ENCODE measurements at places on chromosomes 4 and X.

GRCh38 chr4:169852481-169852880, 94.7 kb upstream of the HPF1 start:
- DNase-seq, result no peak

GRCh38 chrX:2514131-2514530, 13.4 kb upstream of the DHRSX start:
- no peak for DNase-seq

DNA sequence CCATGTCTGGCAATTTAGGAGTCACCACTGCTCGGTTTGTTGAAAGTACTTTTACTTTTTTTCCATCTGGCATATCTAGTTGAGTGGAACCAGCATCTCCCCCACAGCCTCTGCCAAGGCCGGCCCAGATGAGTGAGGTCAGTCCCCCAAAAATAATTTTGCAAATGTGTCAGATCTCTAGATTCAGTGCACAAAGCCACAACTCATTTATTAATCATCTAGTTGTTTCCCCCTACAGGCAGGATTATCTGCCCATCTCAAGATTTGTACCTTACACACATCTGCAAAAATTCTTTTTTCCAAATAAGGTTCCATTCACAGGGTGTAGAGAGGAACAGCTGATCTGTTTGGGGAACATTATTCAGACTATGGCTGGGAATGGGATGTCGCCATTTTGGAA, 174.0 kb upstream of the MXRA5 start:
- DNase-seq, result no peak

DNA sequence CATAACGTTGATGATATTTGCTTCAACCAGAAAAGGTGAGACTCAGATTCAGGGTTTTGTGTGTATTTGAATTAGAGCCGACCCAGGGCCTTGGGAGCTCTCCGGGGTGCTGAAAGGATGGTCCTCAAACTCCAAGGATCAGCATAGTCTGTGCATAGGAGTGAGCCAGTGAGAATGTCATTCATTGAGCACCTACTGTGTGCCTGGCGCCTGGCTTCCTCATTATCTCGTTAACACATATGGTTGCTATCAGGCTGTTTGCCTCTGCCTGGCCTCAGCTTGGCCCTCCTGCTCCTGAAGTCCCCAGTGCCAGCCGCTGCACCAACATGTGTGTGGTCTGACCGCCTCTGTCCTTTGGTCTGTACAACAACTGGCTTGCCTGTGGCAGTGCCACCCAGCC, 25.1 kb upstream of the JAKMIP1 start:
- DNase-seq, result no peak

- DNase-seq, result no peak
Observed at GRCh38 chr4:90226734-90227133, 99.5 kb downstream of the CCSER1 start.

- DNase-seq, result no peak
Observed at GRCh38 chr4:181971973-181972372, 271.2 kb upstream of the TENM3 start.

DNA sequence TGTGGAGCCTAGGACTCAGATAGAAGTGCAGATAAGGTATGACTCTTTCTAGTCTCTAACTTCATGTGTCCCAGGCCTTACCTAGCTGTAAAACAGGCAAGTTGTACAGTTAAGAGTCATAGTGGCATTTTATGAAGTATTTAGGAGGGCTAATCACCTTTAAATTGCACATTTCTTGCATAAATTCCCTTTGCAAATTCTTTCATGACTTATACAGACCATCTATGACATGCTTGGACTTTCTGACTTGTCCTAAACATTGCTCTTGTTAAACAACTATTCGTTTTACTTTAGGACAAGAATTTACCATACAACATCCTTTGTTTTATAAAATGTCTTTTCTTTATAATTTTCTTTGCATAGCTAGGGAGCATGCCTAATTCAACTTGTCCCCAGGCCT, 7.8 kb upstream of the RRAGB start:
- DNase-seq, result no peak

- DNase-seq, result no peak
Observed at GRCh38 chr4:148735432-148736155, 293.4 kb upstream of the NR3C2 start.

- no peak for DNase-seq
Observed at GRCh38 chr4:17246656-17247055, 265.2 kb downstream of the QDPR start.

- no peak for DNase-seq
Observed at GRCh38 chrX:37726346-37726745, 40.8 kb downstream of the XK start.

DNA sequence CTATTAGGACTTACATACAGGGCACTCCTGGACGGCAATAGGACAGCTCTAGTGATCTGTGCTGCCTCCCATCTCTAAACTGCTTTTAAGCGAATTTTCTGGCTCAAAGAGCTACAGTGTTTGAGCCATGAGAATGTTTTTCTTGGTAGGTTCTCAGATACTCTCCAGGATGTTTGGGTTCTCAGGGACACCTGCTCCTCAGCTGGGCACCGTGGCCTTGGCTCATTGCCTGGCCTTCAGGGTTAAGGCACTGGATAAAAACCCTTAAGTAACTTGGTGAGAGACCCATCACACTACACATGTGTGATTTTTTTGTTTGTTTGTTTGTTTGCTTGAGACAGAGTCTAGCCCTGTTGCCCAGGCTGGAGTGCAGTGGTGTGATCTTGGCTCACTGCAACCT, 38.5 kb upstream of the HERC5 start:
- no peak for DNase-seq

DNA sequence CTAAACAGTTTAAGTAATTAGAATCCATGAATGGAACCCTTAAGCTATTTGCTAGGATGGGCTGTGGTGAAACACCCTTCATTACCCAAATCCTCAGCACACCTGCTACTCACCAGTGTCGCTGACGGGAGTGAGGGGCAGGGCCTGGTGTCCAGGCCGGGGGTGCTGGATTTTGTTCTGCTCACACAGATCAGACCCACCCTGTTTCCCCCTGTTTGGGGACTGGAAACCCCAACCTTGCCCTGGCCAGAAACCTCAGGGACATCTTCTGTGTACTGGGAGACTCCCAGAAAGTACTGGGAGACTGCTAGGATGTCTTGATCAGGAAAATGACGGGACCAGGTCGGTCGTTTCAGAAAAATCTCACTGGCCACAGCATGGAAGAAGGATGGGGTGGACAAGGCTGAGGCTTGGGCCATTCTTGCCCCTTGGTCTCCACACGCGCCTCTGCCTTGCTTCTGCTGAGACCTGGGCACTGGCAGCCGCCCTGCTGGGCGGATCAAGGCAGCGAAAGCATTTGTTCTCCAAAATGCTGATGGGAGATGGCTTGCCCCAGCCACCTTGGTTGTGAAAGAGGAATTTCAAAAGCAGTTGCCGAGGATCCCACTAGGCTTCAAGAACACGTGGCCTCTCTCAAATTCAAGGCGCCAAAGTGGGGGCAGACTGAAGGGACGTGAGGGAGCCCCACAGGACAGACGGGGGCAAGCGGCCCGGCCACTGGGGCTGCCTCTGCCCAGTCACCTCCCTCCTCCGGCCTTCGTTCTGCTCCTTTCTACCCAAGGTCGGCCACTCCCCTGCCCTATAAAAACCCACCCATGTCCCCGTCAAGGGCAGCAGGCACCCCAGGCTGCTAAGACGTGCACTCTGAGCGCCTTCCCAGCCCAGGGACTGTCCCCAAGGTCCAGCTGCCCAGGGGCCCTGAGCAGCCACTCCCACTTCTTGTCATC, 23.5 kb upstream of the PDE6B start:
- no peak for DNase-seq

- no peak for DNase-seq
Observed at GRCh38 chr4:54575919-54576318, 81.8 kb upstream of the KIT start.

DNA sequence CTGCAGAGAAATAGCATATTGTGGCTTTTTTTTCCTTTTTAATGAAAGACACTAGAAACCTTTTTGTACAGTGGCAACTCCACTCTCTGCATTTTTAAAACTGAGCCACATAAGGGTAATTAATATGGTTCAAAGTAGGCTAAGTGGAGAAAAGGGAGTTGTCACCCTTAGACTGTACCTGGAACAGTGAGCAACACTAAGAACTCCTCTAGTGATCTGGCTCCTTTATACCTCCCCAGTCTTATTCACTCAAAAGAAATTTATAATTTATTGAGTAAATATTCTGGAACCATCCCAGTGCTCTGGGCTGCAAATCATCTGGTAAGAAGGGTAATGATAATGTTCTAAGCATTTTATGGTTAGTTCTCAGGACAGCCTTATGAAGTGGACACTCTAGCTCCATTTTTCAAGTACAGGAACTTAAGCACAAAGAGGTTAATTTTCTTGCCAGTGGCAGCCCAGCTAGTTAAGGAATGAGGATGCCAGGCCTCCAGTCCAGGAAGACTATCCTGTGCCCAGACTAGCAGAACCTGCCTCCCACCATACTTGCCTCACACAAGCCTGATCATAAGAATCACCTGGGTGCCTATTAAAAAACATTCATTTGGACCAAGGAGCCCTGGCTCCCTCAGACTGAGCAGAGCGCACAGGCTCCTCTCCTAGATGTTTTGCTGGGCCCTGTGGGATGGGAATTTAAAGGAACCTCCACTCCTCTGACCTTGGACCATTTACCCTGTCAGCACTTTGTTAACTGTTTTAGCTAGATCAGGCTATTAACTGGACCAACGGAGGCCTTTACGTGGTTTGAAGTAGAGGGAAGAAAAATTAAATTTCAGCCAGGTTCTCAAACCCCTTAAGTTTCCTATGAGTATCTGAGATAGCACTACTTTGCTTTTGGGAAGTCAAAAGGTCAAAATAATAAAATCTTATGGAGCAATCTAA, 102.6 kb downstream of the PDE5A start:
- DNase-seq, result no peak

GRCh38 chr4:25861280-25861950, 1.4 kb downstream of the SEL1L3 start:
- DNase-seq, result no peak

- DNase-seq, result no peak
Observed at GRCh38 chrX:261919-262352, 19.2 kb upstream of the PLCXD1 start.

- no peak for DNase-seq
Observed at GRCh38 chrX:17987783-17988182, 126.7 kb upstream of the RAI2 start.

DNA sequence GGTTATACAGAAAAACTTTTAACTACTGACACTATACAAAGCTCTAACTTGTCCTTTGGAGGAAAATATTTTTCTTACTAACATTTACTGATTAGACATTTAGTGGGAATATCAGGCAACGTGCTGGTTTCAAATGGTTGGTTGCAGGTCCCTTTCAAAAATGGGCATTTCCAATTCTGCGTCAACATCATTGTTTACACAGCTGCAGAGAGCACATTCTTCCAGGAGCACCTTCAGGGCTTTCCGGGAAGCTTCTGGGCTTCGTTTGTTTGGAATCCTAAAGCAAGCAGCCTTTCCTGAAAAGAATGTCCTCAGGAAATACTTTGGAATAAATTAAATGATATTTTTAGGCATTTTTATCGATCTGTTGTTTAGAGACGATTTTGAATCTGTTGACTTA, 289.7 kb downstream of the TRIML1 start:
- DNase-seq, result no peak

DNA sequence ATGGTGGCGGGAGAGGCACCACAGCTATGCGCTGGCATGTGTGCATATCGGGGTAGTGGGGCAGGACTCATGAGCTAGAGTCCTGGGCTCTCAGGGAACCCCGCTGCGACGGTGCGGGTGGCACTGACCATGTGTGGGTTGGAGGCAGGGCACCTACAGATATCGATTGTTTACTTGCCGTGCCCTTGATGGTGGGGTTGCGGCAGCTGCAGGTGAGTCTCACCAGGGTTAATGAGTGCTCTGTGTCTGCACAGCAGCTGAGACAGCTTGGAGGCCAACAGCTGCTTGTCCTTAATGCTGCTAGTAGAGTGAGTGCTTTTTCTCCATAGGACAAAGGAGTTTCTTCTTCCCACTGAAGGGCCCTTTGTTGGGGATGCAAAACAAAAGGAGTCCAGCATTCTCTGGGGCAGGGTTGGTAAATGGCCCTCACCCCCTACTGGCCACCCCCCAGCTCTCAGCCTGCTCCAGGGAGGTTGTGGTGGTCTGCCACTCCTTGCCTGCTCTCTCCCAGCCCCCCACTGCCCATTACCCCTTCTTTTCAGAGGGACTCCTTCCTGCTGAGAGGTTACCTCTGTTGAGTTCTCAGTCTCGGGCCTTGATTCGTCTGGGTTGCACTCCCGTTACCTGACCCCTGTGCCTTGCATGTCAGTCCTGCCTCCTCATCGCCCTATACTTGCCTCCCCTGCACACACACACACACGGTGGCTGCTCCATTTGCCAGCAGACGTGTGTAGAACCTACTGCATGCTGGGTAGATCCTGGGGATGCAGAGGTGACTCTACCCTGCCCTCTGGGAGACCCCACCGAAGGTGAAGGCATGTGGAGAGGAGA, 52.8 kb downstream of the TBC1D14 start:
- no peak for DNase-seq

- no peak for DNase-seq
Observed at GRCh38 chr4:33974270-33974669, 2270.0 kb downstream of the ARAP2 start.

GRCh38 chrX:24148535-24149350, 786 bp upstream of the ZFX start:
- no peak for DNase-seq

GRCh38 chr4:55330241-55330640, 15.8 kb upstream of the SRD5A3 start:
- no peak for DNase-seq

GRCh38 chr4:1948232-1948631, 60.5 kb downstream of the NELFA start:
- DNase-seq, result no peak

- DNase-seq, result no peak
Observed at GRCh38 chr4:152709675-152710438, 30.1 kb upstream of the TMEM154 start.

GRCh38 chrX:119698845-119699244, 5.9 kb upstream of the SEPTIN6 start:
- no peak for DNase-seq

DNA sequence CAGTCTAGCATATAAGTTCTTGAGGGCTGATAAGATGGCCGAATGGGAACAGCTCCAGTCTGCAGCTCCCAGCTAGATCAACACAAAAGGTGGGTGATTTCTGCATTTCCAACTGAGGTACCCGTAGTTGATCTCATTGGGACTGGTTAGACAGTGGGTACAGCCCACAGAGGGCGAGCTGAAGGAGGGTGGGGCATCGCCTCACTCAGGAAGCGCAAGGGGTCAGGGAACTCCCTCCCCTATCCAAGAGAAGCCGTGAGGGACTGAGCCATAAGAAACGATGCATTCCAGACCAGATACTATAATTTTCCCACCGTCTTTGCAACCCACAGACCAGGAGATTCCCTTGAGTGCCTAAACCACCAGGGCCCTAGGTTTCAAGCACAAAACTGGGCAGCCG, 109.0 kb downstream of the RPS6KA6 start:
- DNase-seq, result no peak

GRCh38 chrX:153708415-153708814, 15.8 kb downstream of the BCAP31 start:
- no peak for DNase-seq
